ENCODE measurements at places on chromosomes 1 and 21. TPM values are rescaled to one million over a fixed set of nuclear protein-coding genes. Genes with fewer than 3 reads are reported as not detected.

Gene SCNM1
- total RNA-seq = 20.4 TPM

Gene MEF2D
- 2.7 TPM for total RNA-seq

Gene C1QC
- not detected for total RNA-seq

Gene RNU1-3
- under 0.01 TPM for total RNA-seq

Gene OR2L13
- total RNA-seq = not detected

Gene CDK11A
- total RNA-seq = 14.1 TPM

Gene TMEM269
- total RNA-seq = not detected

Gene TCP10L
- not detected for total RNA-seq

Gene TMEM240
- 2.9 TPM for total RNA-seq

Gene DCAF8
- 82.1 TPM for total RNA-seq

Gene BOLA1
- 9.7 TPM for total RNA-seq

Gene LAMB3
- total RNA-seq = 3.8 TPM

Gene HSPB7
- total RNA-seq = not detected

Gene PTPRF
- total RNA-seq = 58.5 TPM

Gene SYT11
- total RNA-seq = 29.9 TPM

Gene CCDC181
- 0.91 TPM for total RNA-seq

Gene CITED4
- 5.5 TPM for total RNA-seq

Gene FMO4
- total RNA-seq = 0.97 TPM

Gene BNIPL
- total RNA-seq = 0.32 TPM

Gene RGS2
- total RNA-seq = 28.9 TPM

Gene HSD3B2
- not detected for total RNA-seq

Gene SDE2
- 31.9 TPM for total RNA-seq

Gene WDR64
- not detected for total RNA-seq

Gene FAM78B
- total RNA-seq = not detected

Gene CACNA1S
- total RNA-seq = not detected

Gene KLF17
- not detected for total RNA-seq

Gene GPR137B
- 6.8 TPM for total RNA-seq

Gene LPAR3
- total RNA-seq = 0.15 TPM

Gene KLHL21
- 16.9 TPM for total RNA-seq

Gene NTMT2
- not detected for total RNA-seq

Gene ETV3L
- not detected for total RNA-seq

Gene TENT5C
- 0.15 TPM for total RNA-seq

Gene ANKRD34A
- total RNA-seq = 0.32 TPM

Gene FCRL6
- 0.30 TPM for total RNA-seq

Gene TMPRSS3
- not detected for total RNA-seq

Gene ARHGAP30
- not detected for total RNA-seq

Gene GBP5
- 0.15 TPM for total RNA-seq

Gene NR0B2
- not detected for total RNA-seq

Gene ADAM15
- total RNA-seq = 161 TPM

Gene TMEM201
- 5.5 TPM for total RNA-seq

Gene RGS16
- total RNA-seq = under 0.01 TPM

Gene DSCAM
- total RNA-seq = not detected

Gene GPR89B
- 18.8 TPM for total RNA-seq

Gene C1QA
- not detected for total RNA-seq

Gene AXDND1
- under 0.01 TPM for total RNA-seq

Gene LYSMD1
- 2.6 TPM for total RNA-seq

Gene IFT25
- total RNA-seq = 14.0 TPM

Gene BARHL2
- not detected for total RNA-seq

Gene TFF3
- total RNA-seq = not detected

Gene L1TD1
- total RNA-seq = not detected

Gene TAL1
- 20.5 TPM for total RNA-seq

Gene OLFML3
- total RNA-seq = 1.3 TPM

Gene A3GALT2
- not detected for total RNA-seq

Gene LAPTM5
- total RNA-seq = 9.7 TPM

Gene PCSK9
- 0.46 TPM for total RNA-seq

Gene SLC44A3
- total RNA-seq = under 0.01 TPM

Gene C1orf94
- not detected for total RNA-seq

Gene RHOU
- 0.46 TPM for total RNA-seq

Gene TOE1
- total RNA-seq = 28.4 TPM

Measured in epithelial cell of umbilical artery (primary cell).